Umbilical cord (tissue), 2 donors: ENCODE measurements at places on chromosomes 1 and 21. TPM values are rescaled to one million over a fixed set of nuclear protein-coding genes. Genes with fewer than 3 reads are reported as not detected.

DNA sequence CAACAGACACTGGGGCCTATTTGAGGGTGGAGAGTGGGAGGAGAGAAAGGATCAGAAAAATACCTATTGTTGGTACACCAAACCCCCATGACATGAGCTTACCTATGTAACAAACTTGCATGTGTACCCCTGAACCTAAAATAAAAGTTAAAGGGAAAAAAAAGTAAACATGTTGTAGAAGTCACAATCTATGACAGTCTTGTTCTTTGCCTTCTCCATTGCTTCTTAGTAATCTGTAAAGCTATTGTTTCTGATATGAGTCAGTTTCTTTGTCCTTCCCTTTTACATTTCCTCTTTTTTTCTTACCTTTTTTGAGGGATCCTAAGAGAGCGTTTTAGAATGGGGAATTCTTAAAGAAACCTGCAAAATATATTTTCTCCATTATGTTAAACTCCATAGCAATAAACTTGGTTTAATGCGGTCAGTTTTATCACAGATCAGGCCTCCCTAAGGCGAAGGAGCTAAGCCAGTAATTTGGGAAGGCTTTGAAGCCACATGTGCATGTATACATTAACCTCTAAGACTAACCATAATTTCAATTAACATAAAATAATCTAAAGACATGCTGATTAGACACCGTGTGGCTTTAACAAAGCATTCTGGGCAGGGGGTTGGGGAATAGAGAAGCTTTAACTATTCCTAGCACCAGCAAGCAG, 77.8 kb upstream of the C1orf105 start:
- peak; percentile 13 for DNase-seq

DNA sequence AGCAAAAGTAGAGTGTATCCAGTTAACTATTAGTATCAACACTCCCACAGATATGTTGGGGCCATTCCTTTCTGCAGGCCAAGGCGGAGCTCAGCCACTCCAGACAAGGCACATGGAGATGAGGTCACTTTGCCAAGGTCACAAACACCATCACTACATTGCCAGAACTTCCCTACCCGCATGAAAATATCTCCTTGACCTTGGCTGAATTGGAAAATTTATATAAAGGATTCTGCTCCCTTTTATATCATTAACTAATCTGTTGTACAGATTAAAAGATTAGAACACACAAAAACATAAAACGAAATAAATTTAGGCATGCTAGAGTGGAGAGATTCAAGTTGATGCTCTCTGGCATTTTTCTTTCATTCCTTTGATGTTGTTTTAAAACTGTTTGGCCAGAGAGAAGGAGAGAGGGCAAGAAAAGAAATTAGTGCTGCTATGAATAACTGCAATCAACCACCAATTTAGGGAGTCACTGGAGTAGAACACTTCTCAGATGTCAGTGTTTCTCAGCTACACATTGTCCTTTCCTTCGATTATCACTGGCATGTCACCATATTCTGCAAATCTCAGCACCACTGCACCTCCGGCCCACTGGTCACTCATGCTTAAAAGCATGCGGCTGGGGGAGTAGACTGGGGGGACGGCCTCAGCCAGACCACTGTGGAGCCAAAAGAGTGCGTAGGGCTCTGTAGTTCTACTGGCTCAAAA, 78.7 kb upstream of the ATP1B1 start:
- no peak for DNase-seq

- DNase-seq = peak; percentile 26
These were observed 578.5 kb upstream of the ZP4 start for GRCh38 chr1:238469146-238469631.

DNA sequence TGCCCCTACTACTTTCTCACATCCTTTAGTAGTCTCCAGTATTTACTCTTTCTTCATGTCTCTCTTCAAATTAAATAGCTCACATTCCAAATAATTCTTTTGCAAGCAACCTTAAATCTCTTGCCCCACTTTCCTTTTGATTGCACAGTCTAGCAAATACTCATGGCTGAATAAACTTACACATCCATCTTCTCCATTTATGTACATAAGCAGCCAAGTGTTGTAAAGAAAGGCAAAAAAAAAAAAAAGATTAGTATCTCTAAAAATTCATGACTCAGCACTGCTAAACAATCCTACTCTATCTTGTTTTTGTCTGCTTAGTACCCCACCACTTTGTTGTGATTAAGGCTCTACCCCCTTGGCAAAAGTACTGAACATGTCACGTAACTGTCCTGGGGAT, 42.6 kb downstream of the F13B start:
- no peak for DNase-seq

DNA sequence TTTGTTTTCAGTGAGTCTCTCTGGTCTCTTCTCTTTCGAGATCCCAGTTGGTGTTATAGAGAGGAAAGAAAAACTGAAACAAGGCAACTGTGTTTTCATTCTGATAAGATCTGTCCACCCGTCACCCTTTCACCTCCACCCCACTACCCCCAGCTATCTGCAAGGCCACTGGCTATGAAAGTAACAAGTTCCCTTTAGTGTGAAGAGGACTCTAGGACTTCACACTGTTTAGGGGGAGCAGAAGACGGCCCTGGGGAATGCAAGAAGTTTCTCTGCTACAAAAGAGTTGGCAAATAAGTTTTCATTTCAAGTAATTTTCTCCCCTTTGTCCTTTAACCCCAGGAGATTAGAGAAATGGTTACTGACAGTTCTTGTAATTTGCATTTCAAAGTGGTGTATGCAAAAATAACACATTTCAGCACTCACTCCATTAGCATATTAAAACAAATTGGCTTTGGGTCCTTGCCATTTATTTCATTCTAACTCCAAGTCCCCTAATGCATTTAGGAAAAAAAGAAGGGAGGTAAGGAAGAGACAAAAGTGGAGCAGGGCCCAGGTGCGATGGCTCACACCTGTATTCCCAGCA, 79.6 kb upstream of the PPM1J start:
- DNase-seq = no peak

- no peak for DNase-seq
These were observed 13.6 kb downstream of the TARDBP start for GRCh38 chr1:11026052-11026451.

- DNase-seq = peak; percentile 83
These were observed 7.1 kb upstream of the TNR start for GRCh38 chr1:175750366-175751071.

DNA sequence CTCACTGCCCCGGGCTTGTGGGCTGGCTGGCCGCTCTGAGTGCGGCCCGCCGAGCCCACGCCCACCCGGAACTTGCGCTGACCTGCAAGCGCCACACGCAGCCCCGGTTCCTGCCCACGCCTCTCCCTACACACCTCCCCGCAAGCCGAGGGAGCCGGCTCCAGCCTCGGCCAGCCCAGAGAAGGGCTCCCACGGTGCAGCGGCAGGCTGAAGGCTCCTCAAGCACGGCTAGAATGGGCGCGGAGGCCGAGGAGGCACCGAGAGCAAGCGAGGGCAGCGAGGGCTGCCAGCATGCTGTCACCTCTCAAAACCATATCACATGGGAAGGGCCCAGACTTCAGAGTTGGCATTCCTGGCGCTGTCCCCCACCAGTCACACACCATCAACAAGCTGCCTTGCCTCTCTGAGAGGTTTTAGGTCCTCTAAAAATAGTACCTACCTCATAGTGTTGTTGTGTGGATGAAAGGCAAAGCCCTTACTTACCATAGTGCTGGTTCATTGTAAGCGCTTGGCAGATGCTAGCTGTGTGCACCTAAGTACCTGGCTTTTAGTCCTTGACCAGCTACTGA, 13.4 kb downstream of the LDLRAD1 start:
- DNase-seq = no peak

DNA sequence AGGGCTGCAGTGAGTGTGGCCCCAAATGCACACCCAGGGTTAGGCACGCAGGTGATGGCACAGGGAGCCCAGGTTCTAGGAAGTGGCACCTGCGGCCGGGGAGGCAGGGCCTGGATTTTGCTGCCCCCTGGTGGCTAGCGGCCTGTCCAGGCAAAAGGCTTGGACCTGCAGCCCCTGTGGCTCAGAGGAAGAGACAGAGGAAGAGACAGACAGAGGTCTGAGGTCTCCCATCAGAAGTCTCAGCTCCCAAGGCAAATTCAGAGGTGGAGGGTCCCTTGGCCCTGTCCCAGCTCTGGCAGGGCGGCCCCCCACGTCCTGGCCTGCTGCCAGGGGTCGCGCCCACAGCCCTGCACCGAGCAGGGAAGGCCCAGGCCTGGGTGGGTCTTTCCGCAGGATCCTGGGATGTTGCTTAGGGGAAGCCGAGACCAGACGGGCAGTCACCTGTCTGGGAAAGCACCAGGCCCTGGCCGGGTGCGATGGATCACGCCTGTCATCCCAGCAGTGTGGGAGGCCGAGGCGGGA, 8.0 kb upstream of the TNFRSF14 start:
- peak; percentile 78 for DNase-seq

DNA sequence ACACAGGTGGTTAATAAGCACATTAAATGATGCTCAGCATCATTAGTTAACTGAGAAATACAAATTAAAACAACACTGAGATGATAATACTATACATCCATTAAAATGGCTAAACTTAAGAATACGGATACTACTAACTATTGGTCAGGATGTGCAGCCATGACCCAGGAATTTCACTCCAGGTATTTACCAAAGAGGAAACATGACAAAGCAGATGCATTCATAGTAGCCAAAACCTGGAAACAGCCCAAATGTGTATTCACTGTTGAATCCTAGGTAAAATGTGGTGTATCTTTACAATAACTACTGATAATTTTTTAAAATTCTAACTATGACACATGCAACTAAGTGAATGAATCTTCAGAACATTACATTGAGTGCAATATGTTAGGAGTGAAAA, 73.0 kb downstream of the PTPRC start:
- no peak for DNase-seq

- no peak for DNase-seq
These were observed 81.7 kb upstream of the ADAM30 start for GRCh38 chr1:119978018-119978505.

DNA sequence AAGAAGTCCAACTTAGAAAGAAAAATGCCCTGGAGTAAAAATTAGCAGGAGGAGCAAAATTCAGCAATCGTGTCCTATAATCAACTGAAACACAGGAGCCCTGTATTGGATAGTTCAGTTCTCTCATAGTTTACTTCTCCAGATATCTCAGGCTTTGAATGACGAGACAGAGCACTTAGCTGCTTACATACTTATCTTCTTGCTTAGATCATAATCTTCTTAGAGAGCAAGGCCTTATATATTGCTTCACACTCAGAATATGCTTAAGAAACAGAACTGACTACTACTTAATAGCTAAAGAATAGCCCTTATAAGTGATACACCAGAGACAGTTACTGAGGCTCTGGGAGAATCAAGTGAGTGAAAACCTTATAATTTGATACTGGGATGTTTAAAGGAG, 38.9 kb downstream of the TOR3A start:
- DNase-seq = no peak

GRCh38 chr1:150613061-150613920, 16.1 kb downstream of the ENSA start:
- DNase-seq = peak; percentile 59

DNA sequence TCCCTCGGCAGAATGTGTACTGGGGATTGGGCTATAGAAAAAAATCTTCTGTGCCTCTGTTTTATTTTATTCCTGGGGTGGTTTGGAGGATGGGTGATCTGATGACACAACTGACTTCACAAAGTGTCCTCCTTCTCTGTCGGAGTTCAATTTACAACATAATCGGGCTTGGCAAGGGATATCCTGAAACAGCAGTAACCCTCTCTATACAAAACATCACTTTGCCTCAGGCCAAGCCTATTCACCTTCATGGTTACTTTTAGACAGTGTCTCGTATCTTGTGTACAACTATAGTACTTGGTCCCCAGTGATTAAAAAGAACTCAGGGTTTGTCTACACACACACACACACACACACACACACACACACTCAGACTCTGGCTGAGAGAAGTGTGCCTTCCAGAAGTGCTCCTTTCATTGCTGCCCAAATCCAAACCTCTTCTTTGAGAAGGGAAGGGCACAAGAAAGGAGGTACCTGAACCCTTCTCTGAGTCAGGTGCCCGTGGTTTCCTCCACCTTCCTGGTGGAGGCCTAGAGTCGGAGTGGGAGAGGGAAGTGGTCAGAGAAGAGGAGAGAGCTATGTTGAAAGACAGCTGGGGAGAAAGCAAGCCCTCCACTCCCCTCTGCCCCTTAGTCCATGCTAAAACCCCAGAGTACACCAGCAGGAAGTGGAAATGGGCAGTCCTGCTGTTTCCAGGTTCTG, 62.4 kb upstream of the POU2F1 start:
- no peak for DNase-seq

- DNase-seq = no peak
These were observed 10.0 kb upstream of the TAGLN2 start for GRCh38 chr1:159935305-159935704.

- DNase-seq = no peak
These were observed 491.2 kb upstream of the USP24 start for GRCh38 chr1:55706397-55706796.

- peak; percentile 74 for DNase-seq
These were observed 145.5 kb downstream of the TIAM1 start for GRCh38 chr21:31198575-31198974.

DNA sequence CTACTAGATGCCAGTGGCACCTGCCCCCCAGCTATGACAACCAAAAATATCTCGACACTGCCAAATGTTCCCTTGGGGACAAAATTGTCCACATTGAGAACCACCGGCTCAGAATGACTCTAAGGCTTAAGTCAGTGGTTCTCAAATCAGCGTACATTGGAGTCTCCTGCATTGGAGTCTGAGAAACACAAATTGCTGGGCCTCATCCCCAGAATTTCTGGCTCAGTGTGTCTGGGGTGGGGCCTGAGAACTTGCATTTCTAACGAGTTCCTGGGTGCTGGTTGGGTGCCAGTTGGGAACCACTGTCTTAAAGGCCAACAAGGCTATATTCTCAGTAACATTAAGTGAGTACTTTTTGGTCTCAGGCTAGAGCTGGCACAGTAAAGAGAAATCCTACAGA, 77.7 kb upstream of the GADD45A start:
- no peak for DNase-seq

- DNase-seq = no peak
These were observed 98.7 kb upstream of the PRMT6 start for GRCh38 chr1:106957795-106958194.

- DNase-seq = no peak
These were observed 36.6 kb downstream of the UBASH3A start for GRCh38 chr21:42440187-42440792.

GRCh38 chr1:233349137-233349536, 21.6 kb downstream of the MAP3K21 start:
- DNase-seq = no peak

- peak; percentile 11 for DNase-seq
These were observed 975.7 kb upstream of the ADGRL4 start for GRCh38 chr1:79982211-79982610.

GRCh38 chr1:184870319-184870718, 104.0 kb downstream of the NIBAN1 start:
- no peak for DNase-seq

SPATA21 gene
- not detected for total RNA-seq

NPPA gene
- not detected for total RNA-seq

MAB21L3 gene
- 2.2 TPM for total RNA-seq

ATP1A2 gene
- 11.1 TPM for total RNA-seq

VWA5B1 gene
- 0.24 TPM for total RNA-seq

SLC16A4 gene
- 14.4 TPM for total RNA-seq

CFHR4 gene
- total RNA-seq = not detected

GIPC2 gene
- total RNA-seq = 9.4 TPM

MYOG gene
- total RNA-seq = 2.6 TPM

FHAD1 gene
- 7.0 TPM for total RNA-seq

CELA3A gene
- not detected for total RNA-seq

KCNA2 gene
- total RNA-seq = 2.6 TPM

NTMT2 gene
- total RNA-seq = not detected
